ENCODE measurements at places on chromosomes 13 and 19. TPM values are rescaled to one million over a fixed set of nuclear protein-coding genes. Genes with fewer than 3 reads are reported as not detected.

GRCh38 chr19:2602391-2603181 lies 99.9 kb downstream of the GNG7 start:
- H3K36me3 ChIP-seq, result no peaks in the 10 kb centered on the region
- no peaks in the 10 kb centered on the region for H3K27me3 ChIP-seq
- H3K4me1 ChIP-seq, result peaks cover 17% of the 10 kb centered on the region
- DNase-seq, result no peak
- no peak overlapping the region for H3K4me3 ChIP-seq
- no peak overlapping the region for H3K27ac ChIP-seq

ZNF790 gene
- total RNA-seq, result 0.32 TPM

- no peak for DNase-seq
- no peak overlapping the region for H3K27ac ChIP-seq
- H3K27me3 ChIP-seq, result no peaks in the 10 kb centered on the region
- no peaks in the 10 kb centered on the region for H3K36me3 ChIP-seq
- no peaks in the 10 kb centered on the region for H3K4me1 ChIP-seq
Measured at GRCh38 chr13:34577051-34577450, 365.0 kb upstream of the NBEA start.

OR7D2 gene
- total RNA-seq, result 0.07 TPM

CALR gene
- total RNA-seq, result 739 TPM

ZNF808 gene
- total RNA-seq, result 15.4 TPM

DNA sequence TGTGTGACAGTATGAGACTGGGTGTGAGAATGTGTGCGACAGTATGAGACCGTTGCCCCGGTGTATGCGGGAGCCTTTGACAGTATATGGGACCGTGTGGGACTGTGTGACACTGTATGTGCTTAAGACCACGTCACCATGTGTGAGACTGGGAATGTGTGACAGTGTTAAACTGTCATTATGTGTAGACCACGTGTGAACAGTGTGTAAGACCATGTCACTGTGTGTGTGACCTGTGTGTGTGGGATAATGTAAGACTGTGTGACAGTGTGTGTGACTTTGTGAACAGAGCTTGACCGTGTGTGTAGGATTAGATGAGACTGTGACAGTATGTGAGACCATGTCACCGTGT lies 549 bp downstream of the ZNF583 start:
- no peak overlapping the region for H3K27ac ChIP-seq
- no peaks in the 10 kb centered on the region for H3K27me3 ChIP-seq
- no peak for DNase-seq
- H3K36me3 ChIP-seq, result no peaks in the 10 kb centered on the region

GRCh38 chr13:25887962-25888655 lies 163.7 kb downstream of the SHISA2 start:
- DNase-seq, result no peak
- H3K36me3 ChIP-seq, result no peaks in the 10 kb centered on the region
- no peaks in the 10 kb centered on the region for H3K4me1 ChIP-seq

DNA sequence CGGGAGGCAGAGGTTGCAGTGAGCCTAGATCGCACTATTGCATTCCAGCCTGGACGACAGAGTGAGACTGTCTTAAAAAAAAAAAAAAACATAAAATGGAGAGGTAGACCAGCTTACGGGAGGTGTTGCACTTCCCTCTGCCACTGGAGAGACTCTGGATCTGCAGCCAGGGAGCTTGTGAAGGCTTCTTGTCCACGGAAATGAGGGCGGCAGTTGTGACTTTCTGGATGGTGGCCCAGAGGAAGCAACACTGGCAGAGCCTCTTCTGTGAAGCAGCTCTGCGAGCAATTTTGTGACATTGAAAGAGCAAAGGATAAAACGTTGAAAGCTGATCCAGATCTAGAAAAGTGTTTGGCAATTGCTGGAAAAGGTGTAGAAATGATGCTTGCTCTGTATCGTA lies 10.4 kb downstream of the SPINT2 start:
- H3K36me3 ChIP-seq, result peaks cover 14% of the 10 kb centered on the region
- no peak overlapping the region for H3K4me3 ChIP-seq
- H3K4me1 ChIP-seq, result peaks cover 18% of the 10 kb centered on the region
- no peaks in the 10 kb centered on the region for H3K27me3 ChIP-seq
- no peak overlapping the region for H3K27ac ChIP-seq
- DNase-seq, result no peak

DNA sequence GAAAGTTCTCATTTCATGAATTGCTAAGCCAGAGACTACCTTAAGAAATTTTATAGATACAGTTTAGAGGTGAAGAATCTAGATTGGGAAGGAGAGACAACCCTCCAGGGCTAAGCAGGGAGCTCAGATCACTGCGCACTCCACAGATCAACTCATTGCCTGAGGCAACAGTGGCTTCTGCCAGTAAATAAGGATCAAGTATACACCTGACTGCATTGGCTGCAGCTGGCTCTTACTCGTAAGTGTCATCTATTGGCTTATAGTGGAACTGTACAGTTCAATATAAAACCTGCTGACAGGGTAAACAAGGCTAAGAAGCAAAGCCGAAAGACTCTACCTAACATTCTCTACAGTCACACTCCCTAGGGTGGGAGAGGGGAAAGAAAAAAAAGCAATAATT lies 18.0 kb upstream of the C1QTNF9B start:
- H3K27ac ChIP-seq, result no peak overlapping the region
- H3K27me3 ChIP-seq, result peaks cover 35% of the 10 kb centered on the region
- no peak overlapping the region for H3K4me3 ChIP-seq
- H3K36me3 ChIP-seq, result no peaks in the 10 kb centered on the region
- H3K4me1 ChIP-seq, result no peaks in the 10 kb centered on the region

GJB6 gene
- not detected for total RNA-seq

KLK3 gene
- not detected for total RNA-seq

DNA sequence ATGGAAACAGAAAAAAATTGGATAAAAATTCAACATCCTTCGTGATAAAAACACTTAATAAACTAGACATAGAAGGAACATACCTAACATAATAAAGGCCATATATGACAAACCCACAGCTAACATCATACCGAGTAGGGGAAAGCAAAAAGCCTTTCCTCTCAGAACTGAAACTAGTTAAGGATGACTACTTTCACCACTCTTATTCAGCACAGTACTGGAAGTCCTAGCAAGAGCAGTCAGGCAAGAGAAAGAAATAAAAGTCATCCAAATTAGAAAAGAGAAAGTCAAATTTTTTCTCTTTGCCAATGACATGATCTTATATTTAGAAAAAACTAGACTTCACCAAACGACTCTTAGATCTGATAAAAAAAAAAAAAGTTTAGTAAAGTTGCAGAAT lies 25.8 kb upstream of the SLC7A9 start:
- no peaks in the 10 kb centered on the region for H3K27me3 ChIP-seq
- DNase-seq, result no peak

KASH5 gene
- not detected for total RNA-seq

DNA sequence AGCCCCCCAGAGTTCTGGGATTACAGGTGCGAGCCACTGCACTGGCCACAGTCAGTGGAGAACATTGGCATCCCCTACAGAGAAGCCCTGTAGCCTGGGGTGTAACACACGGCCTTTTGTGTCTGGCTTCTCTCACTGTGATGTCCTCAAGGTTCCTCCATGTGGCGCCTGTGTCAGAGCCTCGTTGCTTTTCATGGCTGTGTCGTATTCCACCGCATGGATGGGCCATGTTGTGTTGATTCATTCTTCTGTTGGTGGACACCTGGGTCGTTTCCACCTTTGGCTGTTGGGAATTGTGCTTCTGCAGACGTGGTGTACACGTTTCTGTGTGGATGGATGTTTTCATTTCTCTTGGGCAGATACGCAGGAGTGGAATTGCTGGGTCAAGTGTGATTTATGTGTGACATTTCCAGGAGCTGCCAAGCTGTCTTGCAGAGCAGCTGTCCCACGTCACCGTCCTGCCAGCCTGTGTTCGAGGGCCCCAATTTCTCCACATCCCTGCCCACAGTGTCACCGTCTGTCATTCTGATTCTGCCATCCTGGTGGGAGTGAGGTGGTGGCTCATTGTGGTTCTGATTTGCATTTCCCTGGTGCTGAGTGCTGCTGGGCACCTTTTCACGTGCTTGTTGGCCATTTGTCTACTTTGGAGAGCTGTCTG lies 59.4 kb downstream of the KDM4B start:
- no peaks in the 10 kb centered on the region for H3K27me3 ChIP-seq
- no peak for DNase-seq
- H3K36me3 ChIP-seq, result no peaks in the 10 kb centered on the region
- H3K27ac ChIP-seq, result no peak overlapping the region
- H3K4me1 ChIP-seq, result peaks cover 30% of the 10 kb centered on the region

RDH8 gene
- total RNA-seq, result not detected

GRCh38 chr13:26759907-26760831 lies at the start of gene GPR12:
GPR12 (minus strand) TSS chr13:26760786; CDS start chr13:26759827, 959 bp downstream.
- no peaks in the 10 kb centered on the region for H3K4me1 ChIP-seq
- H3K36me3 ChIP-seq, result no peaks in the 10 kb centered on the region
- no peak within 1 kb of the TSS for H3K4me3 ChIP-seq
- DNase-seq, result no peak
- H3K27me3 ChIP-seq, result peaks cover 72% of the 10 kb centered on the region
- H3K27ac ChIP-seq, result no peak within 1 kb of the TSS

SIGLEC5 gene
- not detected for total RNA-seq

DNA sequence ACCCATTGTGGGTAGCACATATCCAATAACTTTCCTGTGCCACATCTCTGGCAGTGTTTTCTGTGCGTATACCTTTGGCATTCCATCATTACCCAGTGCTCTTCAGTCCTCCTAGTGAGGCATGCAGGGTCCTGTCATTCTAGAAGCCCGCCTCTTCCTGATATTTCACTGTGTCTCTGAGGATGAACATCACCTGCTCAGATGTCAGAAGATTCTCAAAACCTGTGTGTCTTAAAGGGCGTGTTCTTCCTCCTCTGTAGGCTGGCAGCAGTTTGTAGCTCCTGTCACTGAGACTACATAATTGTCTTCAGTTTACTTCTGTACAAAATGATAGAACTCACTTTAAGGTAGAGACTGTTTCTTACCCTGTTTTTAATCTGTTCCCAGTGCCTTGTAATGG lies 56.9 kb upstream of the TEX29 start:
- no peak overlapping the region for H3K4me3 ChIP-seq
- no peaks in the 10 kb centered on the region for H3K27me3 ChIP-seq
- no peaks in the 10 kb centered on the region for H3K4me1 ChIP-seq
- no peak overlapping the region for H3K27ac ChIP-seq
- no peak for DNase-seq
- H3K36me3 ChIP-seq, result peaks cover 7% of the 10 kb centered on the region

- peaks cover 21% of the 10 kb centered on the region for H3K4me1 ChIP-seq
- H3K4me3 ChIP-seq, result no peak overlapping the region
- no peaks in the 10 kb centered on the region for H3K27me3 ChIP-seq
- no peak overlapping the region for H3K27ac ChIP-seq
- no peaks in the 10 kb centered on the region for H3K36me3 ChIP-seq
Measured at GRCh38 chr13:98556142-98556816, 20.6 kb downstream of the STK24 start.

FPR1 gene
- total RNA-seq, result not detected

- no peaks in the 10 kb centered on the region for H3K4me1 ChIP-seq
- no peak overlapping the region for H3K27ac ChIP-seq
- H3K27me3 ChIP-seq, result no peaks in the 10 kb centered on the region
- H3K4me3 ChIP-seq, result no peak overlapping the region
- no peaks in the 10 kb centered on the region for H3K36me3 ChIP-seq
Measured at GRCh38 chr19:2680808-2681207, 21.7 kb downstream of the GNG7 start.

DNA sequence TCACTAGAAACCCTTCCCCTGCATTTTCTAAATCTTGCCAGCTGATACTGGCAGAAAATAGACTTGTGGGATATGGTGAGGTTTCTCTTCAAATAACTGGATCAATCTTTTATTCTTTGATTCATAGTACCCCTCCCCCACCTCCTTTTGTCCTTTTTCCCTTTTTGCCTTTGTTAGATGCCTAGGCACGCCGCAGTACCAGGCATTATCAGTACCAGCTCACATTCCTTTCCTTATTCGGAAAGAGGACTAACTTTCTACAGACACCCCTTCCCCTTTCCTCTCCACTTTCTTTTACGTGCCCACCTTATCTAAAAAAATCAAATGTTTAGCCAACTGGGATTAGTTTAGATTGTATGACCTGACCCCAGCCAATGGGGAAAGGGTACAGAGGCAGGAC lies 226.4 kb downstream of the MTUS2 start:
- H3K4me1 ChIP-seq, result no peaks in the 10 kb centered on the region
- H3K27ac ChIP-seq, result no peak overlapping the region
- no peak for DNase-seq
- no peaks in the 10 kb centered on the region for H3K27me3 ChIP-seq

- no peak overlapping the region for H3K4me3 ChIP-seq
- H3K27ac ChIP-seq, result no peak overlapping the region
- no peaks in the 10 kb centered on the region for H3K4me1 ChIP-seq
- no peaks in the 10 kb centered on the region for H3K36me3 ChIP-seq
- no peak for DNase-seq
Measured at GRCh38 chr13:30038884-30039283, 188.5 kb upstream of the UBL3 start.

GRCh38 chr19:5953680-5954213 lies 24.2 kb downstream of the RANBP3 start:
- H3K27ac ChIP-seq, result no peak overlapping the region
- DNase-seq, result no peak
- H3K36me3 ChIP-seq, result no peaks in the 10 kb centered on the region
- no peak overlapping the region for H3K4me3 ChIP-seq
- H3K4me1 ChIP-seq, result 0 out of 2 replicates have a peak, but pooled peaks cover 2% of the 10 kb centered on the region

DNA sequence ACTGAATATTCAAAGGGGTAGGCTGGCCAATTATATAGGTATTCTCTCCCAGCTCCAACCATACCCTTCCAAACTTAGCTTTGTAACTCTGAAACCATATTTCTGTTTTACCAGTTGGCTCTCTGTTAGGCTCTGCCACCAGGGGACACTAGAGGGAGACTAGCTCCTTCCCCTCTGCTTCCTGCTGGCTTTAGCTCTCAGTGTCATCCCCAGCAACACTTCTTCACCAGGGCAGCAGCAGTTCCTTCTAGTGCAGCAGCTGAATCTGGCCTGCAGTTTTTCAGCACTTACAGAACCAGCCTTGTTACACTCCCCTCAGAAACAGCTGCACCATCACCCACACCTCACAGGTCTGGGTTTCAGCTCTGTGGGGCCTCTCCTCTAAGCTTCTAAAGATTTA lies 51.0 kb upstream of the DOCK9 start:
- H3K36me3 ChIP-seq, result no peaks in the 10 kb centered on the region
- no peak overlapping the region for H3K4me3 ChIP-seq
- peaks cover 11% of the 10 kb centered on the region for H3K4me1 ChIP-seq
- no peak for DNase-seq

DNA sequence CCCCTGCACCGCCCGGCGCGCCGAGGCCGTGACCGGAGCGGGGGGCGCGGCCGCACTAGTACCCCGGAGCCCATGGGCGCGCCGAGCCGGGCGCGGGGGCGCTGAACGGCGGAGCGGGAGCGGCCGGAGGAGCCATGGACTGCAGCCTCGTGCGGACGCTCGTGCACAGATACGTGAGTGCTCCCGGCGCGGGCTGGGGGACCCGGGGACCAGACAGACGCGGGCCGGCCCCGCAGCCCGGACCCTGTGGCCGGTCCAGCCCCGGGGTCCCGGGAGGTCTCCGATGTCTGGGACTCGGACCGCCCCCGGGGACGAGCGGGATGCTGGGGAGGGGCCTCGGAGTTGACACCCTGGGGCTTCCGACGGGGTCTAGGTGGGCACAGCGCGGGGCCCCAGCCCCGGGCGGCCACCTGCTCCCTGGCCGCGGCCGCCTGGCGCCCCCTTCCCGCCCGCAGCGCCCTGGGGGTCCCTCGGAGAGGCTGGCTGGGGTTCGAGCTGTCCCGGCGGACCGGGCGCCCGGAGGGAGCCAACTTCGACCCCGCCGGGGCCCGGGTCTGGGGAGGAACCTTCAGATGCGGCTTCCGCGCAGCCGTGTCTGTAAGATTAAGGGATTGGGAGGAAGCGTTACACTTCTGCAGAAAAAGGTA lies 568 bp downstream of the ATP11A start:
- H3K27ac ChIP-seq, result peak overlapping the region; percentile 89
- no peaks in the 10 kb centered on the region for H3K36me3 ChIP-seq
- H3K4me3 ChIP-seq, result peak overlapping the region; percentile 78
- no peaks in the 10 kb centered on the region for H3K27me3 ChIP-seq

KLK12 gene
- not detected for total RNA-seq

All from HCT116 (cell line).